ENCODE measurements at places on chromosomes 11 and 22. TPM values are rescaled to one million over a fixed set of nuclear protein-coding genes. Genes with fewer than 3 reads are reported as not detected.

- H3K27me3 ChIP-seq, result no peaks in the 10 kb centered on the region
- H3K4me1 ChIP-seq, result no peaks in the 10 kb centered on the region
- no peak overlapping the region for H3K27ac ChIP-seq
- no peaks in the 10 kb centered on the region for H3K36me3 ChIP-seq
- DNase-seq, result no peak
Measured at GRCh38 chr22:21054714-21055563, 9.2 kb downstream of the LRRC74B start.

The PRG2 gene
- not detected for total RNA-seq

GRCh38 chr11:129613071-129613470 is 202.6 kb upstream of the TMEM45B start:
- H3K36me3 ChIP-seq, result no peaks in the 10 kb centered on the region
- H3K27ac ChIP-seq, result no peak overlapping the region
- H3K4me3 ChIP-seq, result no peak overlapping the region

DNA sequence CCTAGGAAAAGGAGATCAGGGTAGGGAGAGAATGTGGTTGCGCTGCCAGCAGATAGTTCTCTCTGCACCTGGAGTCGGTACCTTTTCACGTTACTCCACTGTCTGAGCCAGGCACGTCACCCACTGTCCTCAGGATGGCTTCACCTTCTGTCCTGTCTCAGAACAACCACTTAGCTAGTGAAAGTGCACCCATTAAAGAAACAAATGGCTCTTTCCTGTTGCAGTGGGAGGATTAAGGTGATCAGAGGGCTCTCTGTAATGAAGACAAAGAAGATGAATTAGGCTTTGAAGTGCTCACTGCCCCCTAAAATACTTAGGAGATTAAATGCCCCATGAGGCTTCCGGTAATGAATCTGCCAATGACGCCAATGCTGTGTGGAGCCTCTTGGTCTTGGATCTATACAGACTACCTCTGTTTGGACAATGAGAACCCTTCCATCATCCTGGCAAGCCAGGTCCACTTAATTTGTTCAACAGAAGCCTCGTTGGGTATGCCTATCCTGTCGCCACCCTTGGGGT is 113.7 kb downstream of the INSC start:
- DNase-seq, result no peak
- H3K4me3 ChIP-seq, result no peak overlapping the region
- no peaks in the 10 kb centered on the region for H3K27me3 ChIP-seq

The PYGM gene
- 2.6 TPM for total RNA-seq

- H3K27ac ChIP-seq, result no peak overlapping the region
- DNase-seq, result no peak
- H3K4me1 ChIP-seq, result no peaks in the 10 kb centered on the region
- no peaks in the 10 kb centered on the region for H3K36me3 ChIP-seq
- H3K4me3 ChIP-seq, result no peak overlapping the region
Measured at GRCh38 chr11:57163160-57163868, 18.4 kb upstream of the LRRC55 start.

- DNase-seq, result no peak
- H3K4me3 ChIP-seq, result no peak overlapping the region
- no peak overlapping the region for H3K27ac ChIP-seq
- H3K4me1 ChIP-seq, result no peaks in the 10 kb centered on the region
- H3K27me3 ChIP-seq, result no peaks in the 10 kb centered on the region
Measured at GRCh38 chr11:48193876-48194275, 22.7 kb upstream of the OR4B1 start.

- DNase-seq, result no peak
- H3K27me3 ChIP-seq, result no peaks in the 10 kb centered on the region
- H3K36me3 ChIP-seq, result no peaks in the 10 kb centered on the region
- H3K27ac ChIP-seq, result no peak overlapping the region
Measured at GRCh38 chr11:121461843-121462242, 9.1 kb upstream of the SORL1-AS1 start.

The HPX gene
- 1.7 TPM for total RNA-seq

GRCh38 chr11:117621226-117621625 is 175.8 kb downstream of the DSCAML1 start:
- no peaks in the 10 kb centered on the region for H3K27me3 ChIP-seq
- H3K27ac ChIP-seq, result no peak overlapping the region
- H3K36me3 ChIP-seq, result no peaks in the 10 kb centered on the region
- no peak overlapping the region for H3K4me3 ChIP-seq

The SYT12 gene
- not detected for total RNA-seq

DNA sequence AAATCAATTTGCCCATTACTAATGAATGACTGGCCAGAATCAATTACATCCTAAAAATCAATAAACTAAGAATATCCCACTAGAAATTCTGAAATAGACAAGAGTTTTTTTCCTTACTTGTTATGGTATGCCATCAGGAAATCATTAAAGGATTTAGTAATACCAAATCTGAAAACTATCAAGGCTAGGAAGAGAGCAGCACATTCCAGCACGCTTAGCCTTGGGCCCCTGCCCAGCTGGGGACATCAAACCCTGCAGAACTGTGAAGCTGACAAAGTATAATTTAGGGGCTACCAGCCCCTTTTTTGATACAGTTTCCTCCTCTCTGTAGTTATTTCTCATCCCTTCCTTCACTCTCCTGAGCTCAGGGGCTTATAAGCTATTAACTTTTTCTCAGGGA is 247.8 kb upstream of the ZC3H12C start:
- H3K4me3 ChIP-seq, result no peak overlapping the region
- H3K27ac ChIP-seq, result no peak overlapping the region
- H3K4me1 ChIP-seq, result no peaks in the 10 kb centered on the region
- H3K27me3 ChIP-seq, result no peaks in the 10 kb centered on the region
- DNase-seq, result no peak

DNA sequence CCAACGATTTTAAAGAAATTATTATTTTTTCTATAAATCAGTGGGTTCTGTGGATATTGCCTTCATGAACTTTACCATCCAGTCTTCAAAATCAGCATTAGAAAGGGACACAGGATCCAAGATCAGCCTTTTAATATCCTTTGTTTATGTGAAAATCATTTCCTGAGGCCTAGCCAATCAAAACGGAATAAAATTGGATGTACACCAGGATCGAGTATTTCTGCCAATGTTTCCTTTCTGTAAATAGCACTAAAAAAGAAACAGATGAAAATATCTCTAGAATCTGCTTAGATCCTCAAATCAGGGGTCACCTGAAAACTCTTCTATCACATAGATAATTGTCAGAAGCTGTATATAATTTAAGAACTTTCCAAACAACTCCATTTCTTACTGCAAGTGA is 1598.5 kb downstream of the LRRC4C start:
- no peak overlapping the region for H3K27ac ChIP-seq
- no peaks in the 10 kb centered on the region for H3K4me1 ChIP-seq
- H3K27me3 ChIP-seq, result no peaks in the 10 kb centered on the region
- no peak for DNase-seq

DNA sequence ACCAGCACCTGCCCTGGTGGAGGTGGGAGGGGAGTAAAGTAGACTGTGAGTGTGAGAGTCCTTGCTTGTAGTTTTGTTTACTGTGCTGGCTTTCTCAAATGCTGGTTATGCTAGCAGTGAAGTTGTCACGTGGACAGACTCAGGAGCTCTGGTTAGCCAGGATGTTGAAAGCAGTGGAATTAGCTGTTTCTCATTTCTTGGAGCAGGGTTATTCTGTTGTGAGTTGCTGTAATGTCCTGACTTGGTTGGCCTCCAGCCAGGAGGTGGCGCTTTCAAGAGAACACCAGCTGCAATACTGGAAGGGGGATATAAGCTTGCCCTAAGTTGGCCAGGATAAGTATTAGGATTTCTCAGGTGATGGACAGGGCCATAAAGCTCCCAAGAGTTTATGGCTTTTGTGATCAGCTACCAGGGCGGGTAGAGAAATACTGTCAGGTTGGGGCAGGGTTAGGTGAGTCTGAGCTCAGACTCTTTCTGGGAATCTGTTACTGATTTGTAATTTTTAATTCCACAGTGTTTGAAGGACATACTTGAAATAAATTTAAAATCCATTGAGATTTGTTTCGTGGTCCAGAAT is 13.7 kb downstream of the CYP2D6 start:
- H3K4me3 ChIP-seq, result no peak overlapping the region
- DNase-seq, result peak; percentile 67
- H3K36me3 ChIP-seq, result no peaks in the 10 kb centered on the region
- no peak overlapping the region for H3K27ac ChIP-seq

DNA sequence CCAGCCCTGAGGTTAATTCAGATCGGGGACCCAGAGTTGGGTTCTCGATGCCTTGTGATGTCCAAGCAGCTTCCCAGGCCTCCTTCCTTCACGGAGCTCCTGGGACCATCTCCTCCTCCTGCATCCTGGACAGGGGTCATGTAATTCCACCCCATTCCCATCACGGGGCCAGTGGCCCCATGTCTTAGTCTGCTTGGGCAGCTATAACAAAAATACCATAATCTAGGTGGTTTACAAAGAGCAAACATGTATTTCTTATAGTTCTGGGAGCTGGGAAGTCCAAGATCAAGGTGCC is 41.7 kb upstream of the PRDM11 start:
- H3K27ac ChIP-seq, result no peak overlapping the region
- DNase-seq, result no peak
- H3K4me1 ChIP-seq, result peaks cover 10% of the 10 kb centered on the region
- H3K4me3 ChIP-seq, result no peak overlapping the region

- no peak overlapping the region for H3K27ac ChIP-seq
- H3K27me3 ChIP-seq, result no peaks in the 10 kb centered on the region
- no peak overlapping the region for H3K4me3 ChIP-seq
Measured at GRCh38 chr22:49425356-49425755, 402.3 kb downstream of the BRD1 start.

Data from lower lobe of right lung (tissue), 2 donors.